ENCODE measurements at places on chromosomes 5 and 9.
A peak's percentile ranks its signal among the peaks of the same experiment; 100 is the strongest.

DNA sequence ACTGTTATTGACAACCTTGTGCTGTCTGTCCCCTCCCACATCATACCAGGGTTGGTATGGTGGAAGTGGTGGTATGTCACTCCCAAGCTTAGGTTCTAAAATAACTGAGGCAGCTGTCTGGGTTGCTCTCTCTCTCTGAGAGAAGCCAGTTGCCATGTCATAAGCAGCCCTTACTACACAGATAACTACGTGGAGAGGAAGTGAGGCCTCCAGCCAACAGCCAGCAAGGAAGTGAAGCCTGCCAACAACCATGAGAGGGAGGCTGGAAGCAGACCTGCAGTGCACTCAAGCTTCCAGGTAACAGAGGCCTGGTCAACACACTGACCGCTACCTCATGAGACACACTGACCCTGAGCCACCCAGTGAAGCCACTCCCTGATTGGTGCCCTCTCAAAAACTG lies 18.6 kb downstream of the CTNNAL1 start:
- DNase-seq = no peak

DNA sequence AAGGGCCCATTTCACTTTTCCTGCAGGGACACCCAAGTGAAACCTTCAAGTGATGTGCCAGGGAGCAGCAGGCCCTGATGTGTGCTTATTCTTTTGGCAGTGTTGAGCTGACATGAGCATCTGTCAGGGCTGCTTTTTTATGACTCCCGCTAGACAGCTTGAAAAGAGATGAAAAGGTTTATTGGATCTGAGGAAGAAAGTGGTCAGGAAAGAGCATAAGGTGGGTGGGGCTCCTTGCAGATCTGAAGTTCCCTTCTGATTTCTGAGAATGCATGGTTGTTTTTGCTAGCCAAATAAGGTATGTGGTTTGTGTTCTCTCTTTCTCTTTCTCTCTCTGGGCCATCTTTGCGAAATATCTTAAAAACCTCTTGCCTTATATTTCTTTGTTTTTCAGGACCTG lies 316.1 kb downstream of the DMRT2 start:
- no peak for DNase-seq

DNA sequence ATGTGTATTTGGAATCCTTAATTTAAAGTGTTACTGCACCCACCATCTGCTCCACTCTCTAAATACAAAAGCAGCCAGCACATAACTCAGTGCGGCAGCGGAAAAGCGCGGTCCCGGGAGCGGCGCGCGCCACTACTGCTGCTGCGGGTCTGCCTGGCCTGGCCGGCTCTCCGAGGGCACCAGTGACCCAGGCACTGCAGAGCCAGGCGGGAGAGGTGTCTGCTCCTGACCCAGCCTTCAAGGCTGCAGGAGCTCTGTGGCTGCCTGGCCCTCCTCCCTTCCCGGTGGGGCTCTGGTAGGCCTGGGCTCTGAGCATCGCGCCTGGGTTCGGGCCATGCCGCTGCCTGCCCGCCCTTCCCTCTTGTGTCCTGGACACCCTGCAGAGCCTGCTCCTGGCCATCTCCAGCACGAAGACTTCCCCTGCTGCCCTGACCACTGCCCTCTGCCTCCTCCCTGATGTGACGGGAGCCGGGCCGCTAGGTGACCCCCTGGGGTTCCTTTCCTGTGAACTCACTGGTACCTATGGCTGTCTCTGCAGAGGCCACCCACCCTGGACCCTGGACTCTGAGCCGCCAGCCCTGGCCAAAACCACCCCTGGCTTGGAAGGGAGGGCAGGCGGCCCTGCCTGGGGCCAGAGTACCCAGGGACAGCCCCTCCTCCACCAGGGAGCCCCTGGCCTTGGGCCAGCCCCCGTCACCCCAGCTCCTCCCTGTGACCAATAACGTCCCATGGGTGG lies 32.8 kb upstream of the UBAC1 start:
- DNase-seq = no peak

- DNase-seq = no peak
Observed at GRCh38 chr9:99040911-99041582, 63.9 kb upstream of the TGFBR1 start.

DNA sequence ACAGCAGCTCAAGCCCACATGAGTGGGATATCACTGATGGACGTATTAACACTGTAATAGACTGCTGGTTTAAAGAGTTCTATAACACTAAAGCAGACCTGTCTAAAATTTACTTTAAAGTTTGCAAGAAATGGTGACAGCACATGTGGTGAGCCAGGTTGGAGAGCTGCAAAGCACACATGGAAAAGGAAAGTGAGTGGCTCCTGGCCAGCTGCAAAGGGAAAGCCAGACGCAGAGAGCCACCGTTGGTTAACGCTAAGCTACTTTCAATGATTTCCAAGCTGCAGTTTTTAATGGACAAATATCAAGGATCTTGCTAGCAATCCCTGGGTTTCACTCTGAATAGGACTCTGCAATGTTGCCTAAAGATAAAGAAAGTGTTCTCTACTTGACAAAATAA lies 89.9 kb downstream of the CTNND2 start:
- no peak for DNase-seq

- no peak for DNase-seq
Observed at GRCh38 chr5:1077491-1078020, 34.3 kb downstream of the SLC12A7 start.

DNA sequence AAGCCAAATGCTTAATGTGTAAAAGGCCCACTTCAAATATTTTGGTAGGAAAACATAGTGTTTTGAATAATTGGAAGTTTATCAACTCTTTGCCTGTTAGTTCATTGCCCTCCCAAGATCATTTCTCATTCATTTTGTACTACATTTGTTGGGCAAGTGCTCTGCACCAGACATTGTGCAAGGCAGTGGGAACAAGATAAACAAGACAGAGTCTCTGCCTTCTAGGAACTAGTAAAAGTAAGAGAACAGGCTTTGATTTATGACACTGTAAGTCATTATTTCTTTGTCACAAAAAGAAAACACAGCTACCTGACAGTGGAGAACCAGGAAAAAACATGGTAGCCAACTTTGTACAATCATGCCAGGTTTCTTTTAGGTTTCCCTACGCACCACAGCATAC lies 63.7 kb upstream of the PAM start:
- DNase-seq = no peak

DNA sequence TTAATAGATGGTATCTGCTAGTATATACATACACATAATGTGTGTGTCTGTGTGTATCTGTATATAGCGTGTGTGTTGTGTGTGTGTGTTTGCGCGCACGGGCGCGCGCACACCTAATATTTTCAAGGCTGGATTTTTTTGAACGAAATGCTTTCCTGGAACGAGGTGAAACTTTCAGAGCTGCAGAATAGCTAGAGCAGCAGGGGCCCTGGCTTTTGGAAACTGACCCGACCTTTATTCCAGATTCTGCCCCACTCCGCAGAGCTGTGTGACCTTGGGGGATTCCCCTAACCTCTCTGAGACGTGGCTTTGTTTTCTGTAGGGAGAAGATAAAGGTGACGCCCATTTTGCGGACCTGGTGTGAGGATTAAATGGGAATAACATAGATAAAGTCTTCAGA lies 757 bp downstream of the FXN start:
- peak; percentile 15 for DNase-seq

DNA sequence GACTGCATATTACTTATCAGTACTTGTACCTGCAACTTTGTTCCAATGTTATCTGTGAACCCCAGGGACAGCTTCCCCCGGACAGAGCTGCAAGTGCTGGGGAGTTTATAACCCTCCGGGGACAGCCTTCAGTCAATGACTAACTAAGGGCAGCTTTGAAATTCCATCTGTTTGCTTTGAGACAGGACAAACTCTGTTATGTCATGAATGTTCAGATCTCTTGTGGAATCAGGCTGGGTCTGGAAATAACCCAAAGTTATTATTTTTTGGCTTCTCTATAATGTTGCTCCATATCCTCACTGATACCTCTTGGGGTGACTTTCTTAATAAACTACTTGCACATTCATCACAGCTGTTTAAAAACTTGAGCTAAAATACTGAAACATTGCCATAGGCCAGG lies 617.5 kb upstream of the TLE4 start:
- DNase-seq = no peak

- no peak for DNase-seq
Observed at GRCh38 chr5:150119421-150120061, 33.2 kb upstream of the CSF1R start.

All from activated naive CD4-positive, alpha-beta T cell treated with anti-CD3 and anti-CD28 coated beads, Interleukin-2, amount 50 U/mL, for 16 hours (primary cell).